ENCODE measurements at places on chromosomes 6 and 20.

DNA sequence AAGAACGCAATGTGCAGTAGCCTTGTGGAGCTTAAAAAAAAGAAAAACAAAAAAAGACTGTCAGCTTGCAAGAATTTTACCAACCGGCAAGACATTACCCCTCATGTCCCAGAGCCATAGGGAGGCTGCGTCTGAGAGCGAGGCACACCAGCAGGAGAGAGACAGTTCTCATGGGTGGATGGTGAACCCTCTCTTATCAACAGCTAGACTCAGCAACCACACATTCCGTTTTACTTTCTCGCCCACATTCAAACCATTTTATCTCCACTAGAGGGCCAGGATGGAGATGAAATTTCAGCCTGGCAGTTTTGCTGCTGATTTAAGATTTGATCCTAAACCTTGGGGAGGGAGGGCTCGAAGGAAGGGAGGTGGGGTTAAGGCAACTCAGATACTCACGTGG, 247.0 kb downstream of the ATXN1 start:
- DNase-seq = peak; percentile 71

- DNase-seq = no peak
Measured at GRCh38 chr6:136038531-136038930, 187.0 kb downstream of the PDE7B start.

DNA sequence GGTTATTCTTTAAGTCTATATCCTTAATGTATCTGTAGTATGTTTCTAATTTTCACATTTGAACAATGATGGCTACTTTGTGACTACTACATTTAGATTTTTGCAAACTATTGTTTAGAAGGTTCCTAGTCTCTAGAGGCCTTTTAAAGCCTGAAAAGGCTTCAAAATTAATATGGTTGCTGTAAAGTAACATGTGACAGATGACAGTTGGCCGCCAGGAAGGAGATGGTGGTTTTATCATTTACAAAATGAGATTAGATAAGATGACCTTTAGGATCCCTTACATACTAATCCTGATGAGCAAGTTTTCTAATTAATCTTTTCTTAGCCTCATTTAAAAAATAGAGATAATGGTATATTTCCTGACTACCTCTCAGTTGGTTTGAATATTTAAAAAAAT, 18.8 kb downstream of the SCAF8 start:
- DNase-seq = no peak

- DNase-seq = no peak
Measured at GRCh38 chr6:156256161-156256560, 521.0 kb upstream of the ARID1B start.

DNA sequence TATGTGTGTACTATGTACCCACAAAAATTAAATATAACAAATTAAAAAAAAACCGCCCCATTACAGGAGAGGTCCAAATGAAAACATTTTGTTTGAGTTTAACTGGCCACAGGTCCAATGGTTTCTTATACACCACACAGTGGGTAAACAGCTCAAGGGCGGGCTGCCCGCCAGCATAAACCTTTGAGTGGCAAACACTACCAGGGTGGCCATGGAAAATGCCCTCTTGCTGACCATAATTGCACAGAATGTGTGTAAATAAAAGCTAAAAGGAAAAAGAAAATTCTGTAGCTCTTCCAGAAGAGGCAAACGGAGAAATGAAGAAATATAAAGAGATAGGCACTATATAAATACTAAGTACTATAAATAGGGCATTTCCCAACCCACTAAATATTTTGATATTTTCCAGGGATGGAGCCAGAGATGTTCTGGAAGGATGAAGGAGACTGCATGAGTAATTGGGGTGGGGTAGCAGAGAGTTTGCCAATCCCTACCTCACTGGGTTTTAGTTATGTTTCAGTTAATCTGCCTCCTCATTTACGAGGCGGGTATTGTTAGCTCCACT, 1.1 kb upstream of the CDC5L start:
- DNase-seq = peak; percentile 83

GRCh38 chr6:1700278-1700967, 90.7 kb downstream of the FOXC1 start:
- DNase-seq = no peak

DNA sequence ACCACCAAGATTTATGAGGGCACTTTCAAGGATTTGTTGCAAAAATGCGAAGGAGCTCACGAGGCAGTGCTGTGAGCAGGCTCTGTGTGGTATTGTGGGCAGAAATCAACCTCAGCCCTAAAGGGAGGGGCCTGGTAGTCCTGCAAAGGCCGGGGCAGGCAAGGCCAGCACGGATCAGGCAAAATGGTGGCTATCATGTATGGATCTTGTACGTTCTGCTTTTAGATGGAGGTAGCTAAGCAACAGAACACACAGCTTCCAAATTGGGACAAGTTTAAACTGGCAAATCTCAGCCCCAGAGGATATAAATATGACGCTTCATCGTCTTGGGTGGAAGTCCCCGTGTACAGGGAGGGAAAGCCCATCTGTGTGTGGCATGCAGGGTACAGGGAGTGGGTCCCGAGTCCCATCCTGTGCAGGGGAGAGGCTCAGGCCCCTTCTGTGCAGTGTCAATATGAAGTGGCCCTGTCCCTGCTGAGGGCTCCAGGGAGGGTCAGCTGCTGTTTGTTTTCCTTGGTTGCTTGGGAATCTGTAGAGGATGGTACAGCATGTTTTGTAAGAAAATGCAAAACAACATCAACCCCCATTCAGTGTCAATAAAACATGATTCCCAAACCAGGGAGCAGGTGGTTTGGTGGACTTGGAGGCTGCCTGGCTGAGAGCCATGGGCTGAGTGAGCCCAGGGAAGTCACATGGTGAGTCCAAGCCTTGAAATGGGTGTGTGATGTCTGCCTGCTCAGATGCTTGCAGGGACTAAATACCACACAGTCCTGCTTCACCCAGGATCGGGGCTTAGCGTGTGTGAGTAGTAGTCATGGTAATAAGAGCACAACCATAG, 113.0 kb downstream of the SYCP2 start:
- DNase-seq = peak; percentile 40

DNA sequence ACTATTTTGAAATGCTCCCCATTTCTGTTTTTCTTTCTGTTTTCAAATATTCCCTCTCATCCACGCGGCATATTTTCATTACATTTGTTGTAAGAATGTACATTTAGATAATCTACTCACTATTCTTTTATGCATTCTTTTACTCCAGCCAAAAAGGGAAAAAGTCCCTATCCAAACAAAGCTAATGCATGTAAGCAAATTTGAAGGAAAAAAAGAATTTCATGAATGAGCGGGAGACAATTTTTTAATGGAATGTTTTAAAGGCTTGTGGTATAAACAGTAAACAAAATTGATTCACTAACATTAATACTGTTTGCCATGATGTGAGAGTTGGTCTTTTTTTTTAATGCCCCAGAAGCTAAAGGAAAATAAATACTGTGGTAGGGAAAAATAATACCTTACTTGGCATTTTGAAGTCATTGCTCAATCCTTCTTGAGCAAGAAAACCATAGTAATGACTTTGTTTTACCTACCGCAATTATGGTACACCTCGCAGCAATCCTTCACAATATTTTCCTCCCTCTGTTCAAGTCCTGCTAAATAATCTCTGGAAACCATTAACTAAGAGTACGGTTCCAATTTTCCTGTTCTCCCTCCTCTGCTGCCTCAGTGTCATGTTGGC, 79.0 kb downstream of the BACH2 start:
- peak; percentile 51 for DNase-seq

DNA sequence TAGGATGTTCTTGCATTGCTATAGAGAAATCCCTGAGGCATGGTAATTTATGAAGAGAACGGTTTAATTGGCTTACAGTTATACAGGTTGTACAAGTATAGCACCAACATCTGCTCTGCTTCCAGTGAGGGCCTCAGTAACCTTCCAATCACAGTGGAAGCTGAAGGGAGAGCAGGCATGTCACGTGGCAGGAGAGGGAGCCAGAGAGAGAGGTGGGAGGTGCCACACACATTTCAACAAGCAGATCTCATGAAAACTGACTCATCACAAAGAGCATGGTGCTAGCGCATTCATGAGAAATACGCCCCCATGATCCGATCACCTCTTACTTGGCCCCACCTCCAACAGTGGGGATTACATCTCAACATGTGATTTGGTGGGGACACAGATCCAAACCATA, 871.2 kb downstream of the TFAP2A start:
- DNase-seq = no peak

DNA sequence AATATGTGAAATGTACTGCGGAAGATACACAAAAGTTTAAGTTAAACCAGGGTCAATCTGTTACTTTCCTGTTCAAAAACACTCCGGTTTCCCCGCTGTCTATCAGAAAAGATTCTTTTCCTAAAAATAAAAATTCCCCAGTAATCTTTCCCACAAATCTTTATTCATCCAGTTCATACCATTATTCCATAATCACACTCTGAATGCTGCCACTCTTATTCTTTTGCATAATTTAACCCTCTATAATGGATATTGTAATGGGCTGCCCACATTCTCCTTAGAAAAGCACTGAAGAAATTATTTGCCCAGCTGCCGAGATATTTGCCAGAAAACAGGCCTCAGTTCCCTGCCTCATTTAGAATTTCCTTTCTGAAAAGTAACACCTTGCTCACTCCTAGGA, 68.6 kb downstream of the EPHA7 start:
- no peak for DNase-seq

DNA sequence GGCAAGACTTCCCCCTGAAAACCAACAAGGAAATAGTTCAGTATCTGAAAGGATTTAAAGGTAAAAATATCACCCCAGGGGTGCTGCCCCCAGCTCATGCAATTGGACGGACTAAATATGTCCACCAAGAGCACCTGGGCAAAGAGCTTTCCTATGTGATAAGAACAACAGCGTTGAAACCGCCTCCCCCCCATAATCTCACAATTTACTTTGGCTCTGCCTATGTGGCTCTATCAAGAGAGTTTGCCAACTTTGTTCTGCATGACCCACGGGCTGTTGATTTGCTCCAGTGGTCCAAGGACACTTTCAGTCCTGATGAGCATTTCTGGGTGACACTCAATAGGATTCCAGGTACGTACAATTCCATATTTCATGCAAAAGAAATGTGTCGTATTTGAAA, 35.8 kb downstream of the GCNT2 start:
- DNase-seq = no peak

GRCh38 chr20:46485431-46485830, 27.9 kb downstream of the ZNF334 start:
- DNase-seq = no peak

DNA sequence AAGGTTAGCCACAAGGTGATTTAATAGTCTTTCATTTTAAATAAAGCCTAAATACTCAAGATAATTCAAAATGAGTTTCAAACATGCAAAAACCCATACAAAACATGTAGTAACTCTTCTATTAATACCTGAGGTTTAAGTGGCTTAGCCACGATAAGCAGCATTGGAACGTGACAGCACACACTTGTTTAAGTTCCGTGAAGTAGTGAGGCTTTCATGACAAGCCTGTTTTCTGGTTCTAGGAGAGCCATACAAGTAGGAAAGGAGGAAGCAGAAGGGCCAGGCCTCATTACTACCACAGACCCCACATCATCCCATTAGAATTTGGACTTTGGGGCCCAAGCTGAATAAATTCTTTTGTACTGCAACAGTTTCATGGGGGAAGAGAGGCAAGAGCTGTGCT, 54.3 kb upstream of the PRND start:
- DNase-seq = no peak

DNA sequence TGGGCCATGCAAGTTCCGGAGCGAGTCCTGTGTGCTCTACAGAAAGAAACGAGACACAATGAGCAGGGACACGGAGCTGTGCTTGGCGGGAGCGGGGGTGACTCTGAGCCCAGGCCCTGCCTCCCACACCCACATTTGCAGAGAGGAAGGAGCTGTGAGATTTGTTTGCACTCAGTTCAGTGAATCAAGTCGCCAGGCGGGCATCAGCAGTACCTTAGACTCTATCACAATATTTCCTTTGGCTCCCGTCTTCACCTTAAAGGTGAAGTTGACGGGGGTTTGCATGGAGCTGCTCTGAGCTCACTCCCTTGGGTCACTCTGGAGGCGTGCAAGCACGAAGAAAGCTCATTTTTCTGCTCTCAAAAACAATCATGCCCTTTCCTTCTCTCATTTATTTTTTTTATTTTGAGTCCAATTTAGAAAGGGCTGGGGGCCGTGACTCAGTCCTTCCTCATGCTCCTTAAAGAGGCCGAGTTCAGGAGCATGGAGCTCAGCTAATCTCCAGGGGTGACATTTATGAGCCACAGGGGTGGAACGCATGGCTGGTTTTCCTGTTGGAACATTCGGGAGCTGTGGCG, 188.2 kb downstream of the NFATC2 start:
- DNase-seq = no peak

- no peak for DNase-seq
Measured at GRCh38 chr20:38116409-38117165, 48.5 kb downstream of the TGM2 start.

GRCh38 chr6:53465732-53466131, 79.2 kb downstream of the GCLC start:
- no peak for DNase-seq

- no peak for DNase-seq
Measured at GRCh38 chr20:19070681-19071445, 141.6 kb upstream of the SLC24A3 start.

- no peak for DNase-seq
Measured at GRCh38 chr6:84072442-84072997, 38.9 kb downstream of the MRAP2 start.
